ENCODE measurements at places on chromosomes 2 and 18.

- DNase-seq: no peak
Measured at GRCh38 chr2:79041032-79041448, 15.5 kb downstream of the REG3G start.

DNA sequence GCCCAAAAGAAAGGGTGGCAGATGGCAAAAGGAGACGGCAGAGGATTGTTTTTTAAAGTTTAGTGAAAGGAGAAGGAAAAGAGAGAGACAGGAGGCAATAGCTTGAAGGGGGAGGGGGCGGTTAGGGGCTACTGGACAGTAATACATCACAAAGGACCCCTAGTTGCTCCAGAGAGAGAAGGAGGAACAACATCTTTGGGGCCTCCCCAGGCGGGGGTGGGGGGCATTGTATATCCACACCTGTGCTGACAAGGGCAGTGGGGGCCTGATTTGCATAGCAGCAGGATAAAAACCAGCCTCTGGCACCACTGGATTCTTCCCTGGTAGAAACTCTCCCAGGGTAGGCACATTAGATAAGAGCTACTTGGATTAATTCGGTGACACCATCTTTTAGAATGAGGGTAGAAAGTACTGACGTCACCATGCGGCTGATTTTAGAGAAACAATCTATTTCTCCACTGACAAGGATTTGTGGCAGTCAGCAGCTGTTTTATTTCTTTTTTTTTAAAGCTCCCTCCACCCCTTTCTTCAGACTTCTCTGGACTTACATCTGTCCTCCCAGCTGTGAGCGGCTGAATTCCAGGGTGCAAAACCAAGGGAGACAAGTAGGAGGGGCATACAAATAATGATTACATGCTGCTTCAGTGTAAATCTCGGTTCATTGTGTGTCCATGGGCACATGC, 199.8 kb upstream of the NRP2 start:
- DNase-seq: no peak

DNA sequence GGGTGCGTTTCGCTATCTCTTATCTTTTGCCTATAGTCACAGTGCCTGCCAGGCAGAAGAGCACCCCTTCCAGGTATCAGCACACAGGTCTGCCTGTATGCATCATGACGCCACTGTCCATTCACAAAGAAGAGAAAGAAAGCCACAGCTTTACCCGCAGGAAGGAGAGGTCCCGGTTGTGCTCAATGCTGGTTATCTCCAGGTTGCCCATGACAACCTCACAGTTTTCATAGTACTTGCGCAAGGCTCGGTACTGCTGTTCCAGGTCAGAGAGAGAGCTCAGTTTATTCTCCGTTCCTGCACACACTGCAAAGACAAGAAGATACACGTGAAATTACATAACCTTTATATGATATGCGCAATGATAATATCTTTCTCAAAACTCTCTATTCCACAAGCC, 414.0 kb downstream of the ERBB4 start:
- no peak for DNase-seq

DNA sequence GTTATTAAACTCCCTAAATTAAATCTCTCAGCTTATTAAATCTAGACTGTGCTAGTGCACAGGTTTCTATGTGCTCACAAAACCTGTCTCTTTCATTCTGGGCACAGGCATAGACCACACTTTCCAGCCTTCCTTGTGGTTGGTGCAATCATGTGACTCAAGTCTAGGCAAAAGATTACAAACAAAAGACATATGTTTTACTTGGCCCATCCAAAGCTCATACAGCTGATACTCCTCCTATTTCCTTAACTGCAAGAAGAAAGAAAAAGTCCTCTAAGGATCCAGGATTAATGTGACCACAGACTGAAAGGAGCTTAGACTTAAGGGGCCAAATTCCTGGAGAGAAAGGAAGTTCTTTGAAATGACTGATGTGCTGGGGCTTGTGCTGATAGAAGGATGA, 731.3 kb upstream of the RAB6C start:
- no peak for DNase-seq

- DNase-seq: no peak
Measured at GRCh38 chr2:69863298-69863697, 30.5 kb upstream of the SNRNP27 start.

DNA sequence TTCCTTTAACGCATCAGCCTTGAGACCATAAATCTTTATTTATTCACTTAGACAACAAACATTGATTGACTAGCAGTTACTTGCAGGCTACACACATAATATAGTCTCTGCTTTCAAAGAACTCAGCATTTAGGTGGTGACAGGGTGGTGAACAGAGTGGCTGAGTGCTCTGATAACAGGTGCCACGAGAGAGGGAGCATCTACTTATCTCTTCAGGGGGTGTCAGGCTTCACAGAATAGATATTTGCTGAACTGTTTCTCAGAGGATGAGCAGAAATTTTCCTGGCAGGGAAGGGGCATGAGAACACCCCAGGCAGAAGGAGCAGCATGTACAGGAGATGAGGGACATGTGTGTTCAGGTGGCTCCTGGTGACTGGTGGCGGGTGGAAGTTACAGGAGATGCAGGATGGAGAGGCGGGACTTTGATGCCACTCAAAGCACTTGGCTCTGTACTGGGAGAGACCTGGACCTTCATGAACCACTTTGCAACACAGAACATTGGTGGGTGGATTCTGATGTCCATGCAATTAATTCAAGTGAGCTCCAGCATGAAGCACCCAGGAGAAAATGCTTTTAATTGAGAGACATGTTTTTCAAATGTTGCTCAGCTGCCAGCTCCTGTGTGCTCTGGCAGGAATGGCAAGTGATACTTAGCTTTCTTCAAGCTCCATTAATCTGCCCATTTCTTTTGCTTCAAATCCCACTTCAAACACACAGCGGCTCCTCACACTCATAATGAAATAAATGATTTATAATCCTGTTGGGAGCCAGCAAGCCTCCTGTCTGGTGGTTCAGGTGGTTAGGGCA, 248.9 kb downstream of the MYCN start:
- no peak for DNase-seq

DNA sequence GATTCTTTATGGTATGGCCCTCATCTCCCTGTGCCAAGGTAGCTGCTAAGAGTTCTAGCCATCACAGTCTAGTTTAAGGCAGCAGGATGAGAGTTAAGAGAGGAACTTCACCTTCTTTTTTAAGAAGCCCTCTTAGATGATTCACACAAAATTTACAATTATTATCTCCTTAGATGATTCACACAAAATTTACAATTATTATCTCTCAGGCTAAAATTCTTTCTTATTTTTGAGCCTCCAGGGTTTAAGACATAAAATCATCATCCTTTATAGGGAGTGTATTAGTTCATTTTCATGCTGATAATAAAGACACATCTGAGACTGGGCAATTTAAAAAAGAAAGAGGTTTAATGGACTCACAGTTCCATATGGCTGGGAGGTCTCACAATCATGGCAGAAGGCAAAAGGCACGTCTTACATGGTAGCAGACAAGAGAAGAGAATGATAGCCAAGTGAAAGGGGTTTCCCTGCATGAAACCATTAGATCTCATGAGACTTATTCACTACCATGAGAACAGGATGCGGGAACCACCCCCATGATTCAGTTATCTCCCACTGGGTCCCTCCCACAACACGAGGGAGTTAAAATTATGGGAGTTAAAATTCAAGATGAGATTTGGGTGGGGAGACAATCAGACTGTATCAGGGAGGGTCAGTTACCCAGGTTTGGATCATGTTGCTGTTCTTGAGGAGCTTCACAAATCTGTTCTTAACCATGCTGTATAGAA, 133.0 kb upstream of the MYO3B start:
- no peak for DNase-seq

DNA sequence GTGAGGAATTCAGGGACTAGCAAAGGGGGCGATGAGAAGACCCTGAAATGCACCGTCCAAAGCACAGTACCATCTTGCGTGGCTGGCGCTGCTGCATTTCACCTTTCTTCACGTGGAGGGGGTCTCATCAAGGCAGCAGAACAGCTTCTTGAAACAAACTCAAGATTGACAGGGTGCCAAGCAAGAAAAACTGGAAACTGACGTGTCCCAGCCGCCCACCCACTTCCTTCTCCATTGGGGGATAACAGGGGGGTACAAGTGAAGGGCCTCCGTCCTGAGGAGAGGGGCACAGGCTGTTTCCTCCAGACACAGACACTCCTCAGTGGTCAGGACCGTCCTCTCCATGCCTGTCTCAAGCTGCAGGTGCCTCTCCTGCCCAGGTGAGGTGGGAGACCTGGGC, 32.5 kb downstream of the HDAC4 start:
- DNase-seq: no peak

DNA sequence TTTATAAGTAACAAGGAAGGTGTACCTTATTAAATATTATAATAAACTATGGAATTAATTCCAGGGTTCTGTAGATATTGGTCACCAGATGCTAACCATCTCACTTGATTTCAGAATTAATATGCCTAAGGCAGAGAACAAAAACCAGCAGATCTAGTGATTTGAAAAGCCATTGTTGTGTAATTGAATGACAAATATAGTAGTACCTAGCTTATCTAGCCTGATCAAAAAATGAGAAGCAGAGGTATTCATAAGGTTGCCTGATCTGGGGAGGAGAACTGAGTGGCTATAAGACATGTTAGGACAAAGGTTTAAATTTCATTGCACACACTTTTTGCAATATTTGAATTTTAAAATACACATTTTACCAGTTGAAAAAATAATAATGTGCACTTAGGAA, 132.0 kb upstream of the UBE2E3 start:
- DNase-seq: no peak

DNA sequence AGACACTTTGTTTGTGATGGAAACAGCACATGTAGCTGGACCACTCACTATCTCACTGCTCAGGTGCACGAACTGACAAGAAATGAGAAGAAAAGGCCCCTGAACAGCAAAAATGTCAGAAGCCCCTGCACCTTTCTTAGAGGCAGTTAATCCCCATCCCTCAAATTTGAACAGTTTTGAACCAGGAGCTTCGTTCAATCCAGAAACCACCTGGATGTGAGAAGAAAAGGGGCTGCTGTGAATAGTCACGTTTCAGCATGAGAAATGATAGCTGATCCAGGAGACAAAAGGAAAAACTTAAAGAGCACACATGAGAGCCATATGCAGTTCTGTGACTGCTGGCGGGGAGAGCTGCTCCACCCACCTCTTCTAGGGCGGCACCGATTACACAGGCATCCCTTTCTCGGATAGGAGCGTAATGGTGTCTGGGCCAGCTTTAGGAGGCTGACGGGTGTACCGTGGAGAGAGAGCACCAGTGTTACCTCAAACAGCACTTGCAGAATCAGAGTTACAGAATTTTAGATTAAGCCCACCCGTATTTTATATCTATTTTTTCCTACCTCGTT, 117.0 kb upstream of the EML6 start:
- no peak for DNase-seq

DNA sequence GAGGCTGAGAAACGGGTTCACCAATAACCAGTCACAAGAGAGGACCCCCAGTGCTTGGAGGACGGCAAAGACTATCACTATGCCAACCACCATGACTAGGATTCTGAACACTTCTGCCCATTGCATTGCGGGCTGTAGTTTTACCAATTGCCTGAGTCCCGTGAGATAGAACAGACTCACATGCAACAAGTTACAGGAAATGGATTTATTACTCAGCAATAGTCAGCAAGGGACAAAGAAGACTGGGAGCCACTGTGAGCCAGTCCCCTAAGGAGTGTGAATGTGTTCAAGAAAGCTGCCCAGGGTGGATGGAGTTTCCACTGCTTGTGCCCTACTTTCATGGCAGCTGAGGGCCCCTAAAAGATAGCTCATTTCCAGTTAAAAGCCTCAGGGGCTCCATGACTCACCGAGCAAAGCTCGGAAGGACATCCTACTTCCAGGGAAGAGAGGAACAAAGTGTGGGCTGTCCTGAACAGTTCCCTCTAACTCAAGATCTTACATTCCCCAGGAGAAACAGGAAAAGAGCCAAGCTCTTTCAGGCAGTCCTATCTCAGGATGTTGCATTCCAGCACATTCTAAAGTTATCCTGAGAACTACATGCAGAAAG, 54.4 kb downstream of the SLC4A3 start:
- DNase-seq: no peak

- DNase-seq: no peak
Measured at GRCh38 chr2:220994846-220995245, 577.3 kb downstream of the EPHA4 start.

GRCh38 chr2:236156860-236157194, 11.4 kb downstream of the GBX2 start:
- DNase-seq: no peak

DNA sequence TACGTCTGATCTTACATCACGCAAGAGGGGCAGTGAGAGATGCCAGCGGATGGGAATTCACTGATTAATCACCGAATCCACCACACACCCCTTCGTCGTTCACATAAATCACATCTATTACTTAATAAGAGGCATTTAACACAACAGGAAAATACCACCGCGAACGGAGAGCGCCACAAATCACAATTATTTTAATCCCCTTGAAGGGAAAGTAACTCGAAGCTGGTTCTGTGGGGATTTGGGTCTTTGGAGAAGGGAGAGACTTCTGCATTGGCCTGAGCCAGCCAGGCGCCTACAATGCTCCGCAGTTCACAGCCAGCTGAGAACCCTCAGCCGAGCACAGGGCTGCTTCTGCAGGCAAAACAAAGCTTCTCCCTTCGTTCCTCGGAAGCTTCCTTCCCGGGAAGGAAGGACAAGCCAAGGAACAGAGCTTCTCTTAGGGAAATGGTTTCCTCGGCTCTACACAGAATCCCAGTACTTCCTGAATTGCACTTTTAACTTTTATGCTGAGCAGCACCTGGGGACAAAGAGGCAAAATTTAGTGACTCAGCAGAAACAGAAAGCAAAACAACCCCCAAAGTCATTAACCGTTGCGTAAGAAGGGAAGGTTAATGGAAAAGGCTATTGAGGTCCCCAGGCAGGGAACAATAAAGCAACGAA, at the start of gene LRP1B:
Gene LRP1B (minus strand): TSS at position 7 of the 660 bp plus-strand sequence. CDS start 287 bp downstream, outside the sequence.
- DNase-seq: no peak

DNA sequence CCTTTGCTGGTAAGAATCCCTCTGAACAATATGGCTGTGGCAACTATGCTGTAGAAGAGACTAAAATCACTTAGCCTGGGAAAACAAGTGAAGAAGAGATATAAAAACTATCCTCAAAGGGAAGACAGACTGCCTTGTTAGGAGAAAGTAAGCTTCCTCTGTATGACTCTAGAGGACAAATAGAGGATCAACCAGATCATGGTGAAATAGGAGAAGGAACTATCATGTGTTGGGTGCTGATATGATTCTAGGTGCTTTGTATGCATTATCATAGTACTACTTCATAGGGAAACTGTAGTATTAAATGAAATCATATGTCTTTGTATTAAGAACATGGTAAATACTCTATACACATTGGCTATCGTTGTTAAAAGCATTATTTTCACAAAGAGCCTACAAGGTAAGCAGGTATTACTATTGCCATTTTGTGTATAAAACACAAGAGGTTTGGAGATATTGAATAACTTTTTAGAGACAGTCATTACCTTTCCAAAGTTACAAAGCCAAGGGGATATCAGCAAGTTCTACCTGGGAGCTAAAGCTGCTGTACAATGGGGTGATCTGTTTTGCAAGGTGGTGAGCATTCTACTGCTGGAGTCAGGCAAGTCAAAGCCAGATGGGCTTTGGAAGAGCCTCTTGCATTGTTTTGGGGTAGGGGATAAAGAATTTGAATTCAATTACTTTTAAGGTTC, 402.6 kb downstream of the ALK start:
- no peak for DNase-seq

DNA sequence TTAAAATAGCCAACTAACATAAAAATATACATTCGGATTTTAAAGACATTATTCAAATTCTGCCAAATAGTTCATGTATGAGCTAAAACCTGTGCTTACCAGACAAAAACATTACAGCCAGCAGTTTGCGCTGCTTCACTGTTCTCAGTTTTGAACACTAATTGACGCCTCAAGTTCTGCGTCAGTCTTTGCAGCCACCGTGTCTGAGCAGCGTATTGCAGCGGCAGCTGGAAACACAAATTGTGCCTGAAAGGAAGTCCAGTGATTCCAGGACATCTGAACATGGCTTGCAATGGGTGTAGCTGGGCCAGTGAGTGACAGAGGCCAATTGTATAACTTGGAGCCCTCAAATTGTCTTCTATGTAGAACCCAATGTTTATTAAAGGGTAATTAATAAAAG, 267.6 kb downstream of the TFCP2L1 start:
- no peak for DNase-seq
